Activated CD4-positive, alpha-beta T cell treated with anti-CD3 and anti-CD28 coated beads, Interleukin-2, amount 10 ng/mL, durations not matched to agents 24 days and 14 days (primary cell): ENCODE measurements at places on chromosomes 7 and 10. TPM values are rescaled to one million over a fixed set of nuclear protein-coding genes. Genes with fewer than 3 reads are reported as not detected.

TRPV5 gene
- total RNA-seq: not detected in 2 replicates

FAM13C gene
- not detected in 2 replicates for total RNA-seq

SUGCT gene
- 0.91 and 1.0 TPM in 2 replicates for total RNA-seq

DNA sequence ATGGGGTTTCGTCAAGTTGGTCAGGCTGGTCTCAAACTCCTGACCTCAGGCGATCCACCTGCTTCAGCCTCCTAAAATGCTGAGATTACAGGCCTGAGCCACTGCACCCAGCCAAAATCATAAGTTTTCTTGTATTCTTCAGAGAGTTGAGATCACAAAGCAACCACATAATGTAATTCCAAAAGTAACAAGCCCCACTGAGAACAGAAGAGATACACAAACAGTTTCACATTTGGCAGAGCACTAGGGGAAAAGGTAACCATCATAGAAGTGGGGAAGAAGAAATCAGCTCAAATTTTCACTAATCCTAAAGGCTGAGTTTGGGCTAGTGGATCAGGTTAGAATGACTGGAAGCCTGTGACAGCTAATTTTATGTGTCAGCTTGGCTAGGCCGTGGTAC is 5.4 kb upstream of the CEP41 start:
- peaks cover 2% of the 10 kb centered on the region for H3K36me3 ChIP-seq
- peaks cover 23% of the 10 kb centered on the region for H3K4me1 ChIP-seq
- H3K4me3 ChIP-seq: peak overlapping the region; percentile 17
- DNase-seq: no peak
- H3K27me3 ChIP-seq: no peaks in the 10 kb centered on the region
- no peak overlapping the region for H3K27ac ChIP-seq

DNA sequence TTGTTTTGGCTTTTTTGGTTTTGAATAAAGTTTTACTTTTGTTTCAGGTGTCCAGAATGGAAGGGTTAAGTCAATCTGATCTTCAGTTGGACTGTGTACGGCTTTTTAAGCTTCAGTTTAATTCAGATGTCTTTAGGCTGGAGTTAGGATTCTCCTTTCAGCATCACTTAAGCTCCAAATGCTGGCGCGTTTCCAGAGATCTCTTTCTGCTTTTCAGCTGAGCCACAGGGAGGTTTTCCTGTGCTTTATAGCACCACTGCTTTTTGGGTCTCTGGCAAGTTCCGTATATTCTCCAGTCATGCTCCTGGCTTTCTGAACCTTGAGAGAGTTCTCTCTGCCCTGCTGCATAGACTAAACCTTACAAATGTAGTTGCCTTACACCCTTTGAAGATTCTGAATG is 60.0 kb downstream of the VTI1A start:
- H3K36me3 ChIP-seq: peaks cover 1% of the 10 kb centered on the region
- no peak overlapping the region for H3K4me3 ChIP-seq
- no peak for DNase-seq

DNA sequence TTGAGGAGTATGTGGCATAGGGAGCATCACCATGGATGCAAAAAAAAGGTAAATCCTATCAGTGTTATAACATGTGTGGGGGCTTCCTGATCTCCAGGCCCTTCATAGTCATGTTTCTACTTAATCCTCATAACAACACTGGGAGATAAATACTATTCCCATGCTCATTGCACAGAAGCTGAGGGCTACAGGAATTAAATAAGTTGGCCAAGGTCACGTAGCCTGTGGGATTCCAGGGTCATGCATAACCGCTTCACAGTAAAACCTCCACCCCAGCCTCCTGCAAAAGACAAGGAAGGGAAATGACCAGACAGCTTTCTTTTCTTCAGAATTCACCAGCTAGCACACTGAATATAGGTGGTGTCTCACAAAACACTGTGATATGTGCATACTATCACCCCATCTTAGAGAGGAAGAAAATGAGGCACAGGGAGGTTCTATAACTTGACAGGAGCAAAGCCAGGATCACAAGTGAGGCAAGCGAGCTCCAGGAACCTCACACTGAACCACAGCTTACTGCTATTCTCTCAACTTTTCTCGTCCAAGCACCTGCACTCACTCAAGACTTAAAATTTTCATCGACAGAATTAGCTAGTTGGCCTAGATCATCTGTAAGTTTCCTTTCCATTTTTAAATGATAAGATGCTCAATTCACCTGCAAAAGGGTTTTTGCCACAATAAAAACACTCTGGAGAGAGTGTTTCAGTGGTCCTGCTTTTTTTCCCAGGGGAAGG is 13.4 kb downstream of the JAZF1 start:
- no peak for DNase-seq
- H3K27me3 ChIP-seq: no peaks in the 10 kb centered on the region
- no peaks in the 10 kb centered on the region for H3K36me3 ChIP-seq

DNA sequence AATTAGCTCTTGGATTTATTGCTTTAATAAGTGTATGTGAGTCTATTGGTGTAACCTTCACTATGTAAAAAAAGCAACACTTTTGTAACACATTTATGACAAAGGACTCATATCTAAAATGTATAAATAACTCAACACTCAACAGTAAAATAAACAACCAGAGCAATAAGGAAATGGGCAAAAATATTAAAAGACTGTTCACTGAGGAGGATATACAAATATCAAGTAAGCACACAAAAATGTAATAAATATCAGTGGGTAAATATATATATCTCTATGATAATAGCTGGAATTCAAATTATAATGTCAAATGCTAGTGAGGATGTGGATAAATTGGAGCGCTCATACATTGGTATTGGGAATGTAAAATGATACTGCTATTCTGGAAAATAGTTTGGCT is 53.0 kb downstream of the HDAC9 start:
- no peaks in the 10 kb centered on the region for H3K4me1 ChIP-seq
- H3K27me3 ChIP-seq: no peaks in the 10 kb centered on the region
- DNase-seq: no peak
- no peak overlapping the region for H3K4me3 ChIP-seq

- peaks cover 52% of the 10 kb centered on the region for H3K4me1 ChIP-seq
- no peak overlapping the region for H3K27ac ChIP-seq
- no peak for DNase-seq
Measured at GRCh38 chr10:35460852-35461460, 124.6 kb downstream of the CCNY start.

DNA sequence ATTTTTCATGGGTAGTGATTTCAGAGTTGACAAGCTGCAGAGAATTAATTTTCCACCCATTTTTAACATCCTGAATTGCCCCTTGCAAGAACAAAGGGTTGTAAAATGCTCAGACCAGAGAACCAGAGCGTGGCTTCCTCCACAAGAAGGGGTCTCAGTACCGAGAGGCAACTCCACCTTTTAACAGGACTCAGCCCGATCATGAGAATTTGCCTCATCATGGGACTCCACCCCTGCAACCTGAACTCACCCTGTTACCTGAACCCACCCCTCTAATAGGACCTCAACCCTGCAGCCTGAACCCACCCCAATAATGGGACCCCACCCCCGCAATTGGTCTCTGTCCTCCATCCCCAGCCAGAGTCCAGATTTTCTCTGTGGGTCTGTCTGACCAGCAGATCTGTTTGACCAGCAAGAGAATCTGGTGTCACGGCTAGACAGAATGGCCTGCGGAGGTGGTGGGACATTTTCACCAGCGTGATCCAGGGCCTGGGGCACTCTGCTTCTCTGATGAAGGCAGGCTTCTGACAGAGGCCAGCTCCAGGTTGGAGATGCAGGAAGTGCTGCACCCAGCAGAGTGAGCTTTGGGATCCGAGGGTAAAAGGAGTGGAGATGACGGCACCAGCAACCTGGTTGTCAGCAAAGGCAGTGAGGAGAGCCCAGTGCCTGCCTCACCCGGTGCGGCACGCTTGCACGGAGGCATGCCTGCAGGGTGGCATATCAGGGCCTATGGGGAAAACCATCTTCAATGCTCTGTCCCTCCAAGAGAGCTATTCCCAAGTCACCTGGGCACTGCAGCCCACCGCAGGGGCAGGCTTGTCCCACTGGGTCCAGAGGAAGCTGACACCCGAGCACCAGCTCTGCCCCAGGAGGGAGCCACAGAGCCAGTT is 136.6 kb downstream of the TCERG1L start:
- no peak overlapping the region for H3K27ac ChIP-seq
- DNase-seq: no peak
- no peaks in the 10 kb centered on the region for H3K36me3 ChIP-seq
- H3K4me3 ChIP-seq: no peak overlapping the region
- no peaks in the 10 kb centered on the region for H3K4me1 ChIP-seq

- H3K27me3 ChIP-seq: peaks cover 5% of the 10 kb centered on the region
- H3K36me3 ChIP-seq: no peaks in the 10 kb centered on the region
- DNase-seq: peak; percentile 60
- H3K4me1 ChIP-seq: peaks cover 6% of the 10 kb centered on the region
- H3K27ac ChIP-seq: no peak overlapping the region
Measured at GRCh38 chr7:43071604-43072003, 40.8 kb upstream of the HECW1 start.

- no peak for DNase-seq
- H3K4me1 ChIP-seq: no peaks in the 10 kb centered on the region
- no peaks in the 10 kb centered on the region for H3K27me3 ChIP-seq
Measured at GRCh38 chr10:118965096-118965495, 64.4 kb upstream of the NANOS1 start.

DNA sequence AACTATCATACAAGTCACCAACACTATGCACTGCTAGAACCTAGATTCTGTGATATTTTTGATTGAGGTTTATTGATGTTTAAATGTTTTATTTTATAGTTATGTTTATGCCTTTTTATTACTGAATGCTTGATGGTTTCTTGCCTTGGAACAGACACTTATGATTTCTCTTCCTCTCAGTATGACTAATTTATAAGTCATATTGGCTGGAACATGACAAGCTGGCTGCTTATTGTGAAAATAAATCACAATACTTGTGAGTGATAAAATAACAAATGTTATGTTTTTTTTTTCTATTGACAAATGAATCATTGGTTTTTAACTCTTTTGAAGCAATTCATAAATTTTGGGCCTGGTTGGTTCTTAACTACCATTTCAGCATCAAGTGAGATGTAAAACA is 142.0 kb upstream of the MALRD1 start:
- DNase-seq: no peak
- no peak overlapping the region for H3K4me3 ChIP-seq
- no peaks in the 10 kb centered on the region for H3K36me3 ChIP-seq

DNA sequence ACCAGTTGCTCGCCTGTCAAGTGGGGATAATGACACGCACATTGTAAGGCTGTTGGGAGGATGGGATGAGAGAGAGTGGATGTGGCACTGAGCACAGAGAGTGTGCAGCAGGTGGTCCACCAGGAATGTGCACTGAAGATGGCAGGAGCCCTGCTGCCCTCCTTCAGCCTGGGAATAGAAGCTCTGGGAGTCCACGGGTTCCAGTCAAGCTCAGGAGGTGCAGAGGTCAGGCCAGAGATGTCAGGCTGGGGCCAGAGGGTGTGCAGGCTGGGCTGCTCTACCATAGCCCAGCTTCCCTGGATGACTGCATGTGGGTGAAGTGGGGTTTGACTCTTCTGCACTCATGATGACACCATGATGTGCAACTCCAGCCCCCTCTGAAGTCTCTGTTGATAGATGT is 58.7 kb downstream of the C10orf120 start:
- H3K4me3 ChIP-seq: no peak overlapping the region
- H3K27me3 ChIP-seq: no peaks in the 10 kb centered on the region
- no peaks in the 10 kb centered on the region for H3K4me1 ChIP-seq

GRCh38 chr10:17782921-17783665 is 26.1 kb upstream of the MRC1 start:
- no peak overlapping the region for H3K4me3 ChIP-seq
- H3K36me3 ChIP-seq: no peaks in the 10 kb centered on the region

DNA sequence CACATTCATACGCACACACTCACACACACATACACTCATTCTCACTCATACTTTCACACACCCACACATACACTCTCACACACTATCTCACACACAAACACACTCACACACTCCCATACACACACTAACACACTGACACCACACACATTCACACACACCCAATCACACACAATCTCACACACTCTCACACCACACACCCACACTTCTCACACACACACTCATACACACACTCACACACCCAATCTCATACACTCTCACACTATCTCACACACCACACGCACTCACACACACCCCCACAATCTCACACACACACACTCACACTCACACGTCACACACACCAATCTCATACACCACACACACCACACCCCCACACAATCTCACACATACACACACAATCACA is 71.0 kb downstream of the GLRX3 start:
- no peak for DNase-seq
- no peak overlapping the region for H3K4me3 ChIP-seq
- no peak overlapping the region for H3K27ac ChIP-seq
- H3K27me3 ChIP-seq: no peaks in the 10 kb centered on the region
- H3K36me3 ChIP-seq: no peaks in the 10 kb centered on the region

DNA sequence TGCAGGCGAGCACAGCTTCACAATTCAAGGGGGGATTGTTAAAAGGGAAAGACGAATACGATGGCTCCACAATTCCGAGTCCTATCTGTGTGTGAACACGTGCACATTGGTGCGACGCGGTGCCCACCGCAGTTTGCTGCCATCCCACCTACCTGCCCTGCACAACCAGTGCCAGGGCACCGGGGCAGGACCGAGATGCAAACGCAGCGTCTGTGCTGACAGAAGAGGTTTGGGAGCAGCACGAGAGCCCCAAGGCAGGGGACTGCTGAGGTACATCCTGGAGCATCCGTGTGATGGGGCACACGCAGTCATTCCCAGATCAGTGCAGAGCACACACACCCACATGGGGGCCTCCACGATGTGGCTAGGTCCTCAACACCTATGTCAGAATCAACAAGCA is 221.3 kb downstream of the DNAJB6 start:
- H3K4me1 ChIP-seq: no peaks in the 10 kb centered on the region
- H3K4me3 ChIP-seq: no peak overlapping the region
- no peak for DNase-seq

DNA sequence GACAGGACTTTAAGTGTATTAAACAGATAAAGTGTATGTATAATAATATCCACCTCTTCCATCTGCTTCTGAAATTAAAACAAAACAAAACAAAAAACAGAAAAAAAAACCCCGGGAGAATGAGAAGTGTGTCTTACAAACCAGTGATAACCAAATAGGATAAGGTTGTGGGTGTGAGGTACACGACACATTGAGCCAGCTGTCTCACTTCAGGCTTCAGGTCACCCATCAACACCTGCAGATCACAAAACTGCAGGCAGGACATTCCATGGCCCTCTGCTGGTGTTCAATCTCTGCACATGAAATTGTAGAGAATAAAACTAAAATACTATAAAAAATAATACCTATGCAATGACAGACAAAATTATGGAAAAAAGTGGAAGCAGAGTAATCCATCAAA is 339.9 kb downstream of the SFMBT2 start:
- no peak overlapping the region for H3K27ac ChIP-seq
- H3K27me3 ChIP-seq: peaks cover 27% of the 10 kb centered on the region
- H3K4me1 ChIP-seq: peaks cover 2% of the 10 kb centered on the region
- H3K4me3 ChIP-seq: no peak overlapping the region
- no peaks in the 10 kb centered on the region for H3K36me3 ChIP-seq

DNA sequence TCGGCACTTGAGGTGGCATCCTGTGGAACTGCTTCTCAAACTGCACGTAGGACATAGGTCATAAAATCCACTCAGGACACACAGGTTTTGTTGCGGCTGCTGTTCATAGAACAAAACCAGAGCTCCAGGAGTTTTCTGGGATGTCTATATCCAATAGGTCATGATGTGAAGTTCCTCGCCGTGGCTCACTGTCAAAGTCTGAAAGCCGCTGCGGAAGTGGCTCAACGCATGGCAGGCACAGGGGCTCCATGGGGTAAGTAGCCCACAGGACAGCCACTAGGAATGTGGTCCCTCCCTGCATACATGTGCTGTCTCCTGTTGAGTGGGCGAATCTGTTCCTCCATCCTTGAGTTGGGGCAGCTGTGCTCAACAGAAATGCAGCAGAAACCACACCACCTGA is 72.2 kb downstream of the PRKAG2 start:
- no peak overlapping the region for H3K4me3 ChIP-seq
- H3K36me3 ChIP-seq: no peaks in the 10 kb centered on the region
- H3K27me3 ChIP-seq: no peaks in the 10 kb centered on the region
- no peaks in the 10 kb centered on the region for H3K4me1 ChIP-seq
- no peak overlapping the region for H3K27ac ChIP-seq
